Astrocyte (in vitro differentiated cells and primary cell): ENCODE measurements at places on chromosomes 2 and 18. TPM values are rescaled to one million over a fixed set of nuclear protein-coding genes. Genes with fewer than 3 reads are reported as not detected.

DNA sequence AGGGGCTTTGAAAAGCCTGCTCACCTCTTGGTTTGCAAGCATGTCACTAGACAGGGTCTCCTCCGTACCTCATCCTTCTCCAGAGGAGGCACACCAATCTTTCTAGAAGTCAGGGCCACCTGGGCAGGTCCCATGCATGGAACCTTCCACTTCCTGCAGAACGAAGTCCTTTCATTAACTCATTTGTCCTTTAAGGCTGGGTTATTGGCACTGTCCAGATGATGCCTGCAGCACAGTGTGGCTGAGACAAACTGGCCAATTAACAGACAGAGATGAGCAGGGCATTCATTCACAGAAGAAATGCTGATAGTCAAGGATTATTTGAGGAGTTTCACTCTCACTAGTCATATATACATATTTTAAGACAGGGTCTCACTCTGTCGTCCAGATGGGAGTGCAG is 245.3 kb downstream of the TFCP2L1 start:
- no peak for DNase-seq

- DNase-seq = no peak
Measured at GRCh38 chr2:112787729-112788393, 3.6 kb upstream of the IL1A start.

DNA sequence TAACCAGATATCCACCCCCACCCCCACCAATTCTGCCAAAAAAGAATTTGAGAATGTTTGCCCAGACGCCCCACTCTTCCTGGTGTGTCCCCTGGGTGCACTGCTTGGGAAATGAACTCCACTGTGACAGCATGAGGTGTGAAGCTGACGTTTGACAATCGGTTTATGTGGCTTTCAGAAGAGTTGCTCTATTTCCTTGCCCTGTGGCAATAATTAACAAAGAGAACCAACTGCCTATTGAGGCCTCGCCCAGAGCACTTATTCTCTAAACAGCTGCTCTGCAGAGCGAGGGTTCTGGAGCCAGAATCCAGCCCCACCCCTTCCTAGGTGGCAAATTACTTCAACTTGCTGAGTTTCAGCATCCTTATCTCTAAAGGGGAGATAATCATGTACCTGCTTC is 115.8 kb upstream of the SIX3 start:
- DNase-seq = no peak

GRCh38 chr18:33716061-33716683 is 138.2 kb downstream of the ASXL3 start:
- peak; percentile 19 for DNase-seq

DNA sequence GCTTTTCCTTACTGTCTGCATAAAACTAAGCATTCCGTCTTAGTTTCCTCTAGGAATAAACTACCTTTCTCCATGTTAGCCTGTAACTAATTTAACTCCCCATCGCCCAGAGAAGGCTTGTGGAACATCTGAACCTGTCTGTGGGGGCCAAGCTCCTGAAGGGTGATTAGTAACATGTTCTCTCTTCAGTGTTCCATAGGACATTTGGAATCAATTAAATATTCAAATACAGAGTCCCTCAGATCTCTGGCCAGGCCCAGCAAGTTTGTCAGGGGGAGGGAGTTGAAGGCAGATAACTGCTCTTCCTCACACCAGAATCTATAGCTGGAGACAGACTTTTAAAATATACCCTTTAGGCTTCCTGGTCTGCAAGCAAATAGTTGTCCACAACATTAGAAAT is 8.8 kb downstream of the RDH14 start:
- DNase-seq = no peak

- no peak for DNase-seq
Measured at GRCh38 chr2:29544917-29545316, 376.5 kb downstream of the ALK start.

DNA sequence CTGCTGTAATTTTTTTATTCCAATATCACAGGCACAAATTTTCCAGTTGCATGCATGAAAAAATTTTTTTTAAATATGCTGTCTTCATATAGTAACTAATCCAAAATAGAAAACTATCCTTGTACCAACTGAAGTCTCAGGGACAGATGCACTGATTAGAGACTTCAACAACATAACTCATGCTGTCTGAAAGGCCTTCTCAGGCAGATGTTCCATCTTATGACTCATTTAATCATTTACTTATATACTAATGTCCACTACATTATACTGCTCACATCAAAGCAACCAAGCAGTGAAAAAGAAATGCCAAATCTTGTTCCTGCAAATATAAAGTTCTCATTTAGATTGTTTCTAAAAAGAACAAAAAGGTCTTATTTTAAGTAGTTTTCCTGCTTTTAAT is 53.1 kb downstream of the OLA1 start:
- DNase-seq = peak; percentile 16

DNA sequence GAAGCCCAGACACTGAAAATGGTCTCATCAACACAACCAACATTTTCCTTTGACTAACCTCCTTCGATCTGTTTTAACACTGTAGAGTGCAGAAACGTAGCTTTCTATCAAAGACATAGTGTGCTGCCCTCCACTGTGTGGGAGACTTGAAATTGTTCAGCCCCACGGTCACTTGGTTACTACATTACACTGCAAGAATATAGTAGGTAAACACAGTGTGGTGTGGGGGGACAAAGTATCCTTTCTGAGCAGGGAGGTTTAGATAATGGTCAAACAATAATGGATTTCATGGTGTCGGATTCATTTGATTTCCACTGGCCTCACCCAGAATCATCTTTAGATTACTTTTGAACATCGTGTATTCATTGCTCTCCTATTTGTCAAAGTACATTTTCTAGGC is 181.0 kb downstream of the ERBB4 start:
- no peak for DNase-seq

- no peak for DNase-seq
Measured at GRCh38 chr2:117952228-117952627, 61.6 kb downstream of the CCDC93 start.

DNA sequence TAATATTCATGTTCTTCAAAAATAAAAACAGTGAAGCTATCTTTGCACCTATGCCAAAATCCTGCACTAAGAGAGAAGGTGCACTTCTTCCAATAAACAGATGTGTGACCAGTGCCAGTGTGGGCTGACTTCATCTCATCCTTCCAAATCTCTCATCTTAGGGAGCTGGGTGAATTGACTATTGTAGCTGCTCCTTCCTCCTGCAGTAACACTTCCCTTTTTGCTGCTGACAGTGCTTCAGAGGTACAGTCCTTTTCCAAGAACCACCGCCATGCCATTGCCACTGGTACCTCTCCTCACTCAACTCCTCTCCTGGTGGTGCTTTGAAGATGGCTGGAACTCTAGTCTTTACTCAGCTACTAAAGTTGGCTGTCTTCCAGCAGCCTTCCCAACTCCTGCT is 42.1 kb upstream of the ARHGAP25 start:
- no peak for DNase-seq

The ALPI gene
- total RNA-seq = not detected in 2 replicates

The MERTK gene
- 5.1 and 6.5 TPM in 2 replicates for total RNA-seq

The GCFC2 gene
- 10.7 and 12.3 TPM in 2 replicates for total RNA-seq

The CLEC4F gene
- total RNA-seq = not detected in 2 replicates

The CYTIP gene
- 0.12 and 0.16 TPM in 2 replicates for total RNA-seq

The FN1 gene
- total RNA-seq = 17,010 and 22,524 TPM in 2 replicates
